ENCODE measurements at places on chromosomes 6 and 20.

DNA sequence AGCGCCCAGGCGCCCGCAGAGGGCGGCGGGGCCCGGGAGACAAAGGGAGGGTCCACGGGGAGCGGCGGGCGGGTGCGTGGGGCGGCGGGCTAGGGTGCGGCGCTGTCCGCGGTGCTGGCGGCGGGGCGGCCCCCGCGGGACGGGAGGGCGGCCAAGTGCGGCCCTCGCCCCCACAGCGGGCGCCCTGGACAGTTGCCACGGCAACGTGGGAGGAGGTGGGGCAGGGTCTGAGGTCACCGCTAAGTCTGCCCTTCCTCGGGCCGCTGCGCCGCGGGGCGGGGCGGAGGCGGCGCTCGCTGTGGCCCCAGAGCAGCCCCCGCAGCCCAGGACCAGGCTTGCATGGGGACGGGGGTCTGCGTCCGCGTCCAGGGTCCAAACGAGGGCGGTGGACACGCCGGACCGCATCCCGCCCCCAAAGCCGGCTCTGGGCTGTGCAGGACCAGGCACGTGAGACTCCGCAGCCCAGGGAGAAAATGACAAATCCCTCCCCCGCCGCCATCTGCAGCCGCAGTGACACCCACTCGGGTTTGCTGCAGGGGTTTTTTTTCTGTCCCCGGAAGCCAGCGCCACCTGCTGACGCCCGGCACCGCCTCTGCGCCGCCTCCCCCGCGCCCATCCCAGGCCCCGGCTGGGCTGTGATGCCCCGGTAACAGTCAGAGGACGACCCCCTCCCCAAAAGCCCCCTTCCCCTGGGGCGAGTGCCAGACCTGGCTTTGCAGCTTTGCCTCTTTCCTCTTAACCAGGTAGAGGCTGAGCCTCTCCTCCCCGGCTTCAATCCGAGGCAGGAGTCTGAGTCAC, 36.8 kb downstream of the YTHDF1 start:
- no peak for DNase-seq

DNA sequence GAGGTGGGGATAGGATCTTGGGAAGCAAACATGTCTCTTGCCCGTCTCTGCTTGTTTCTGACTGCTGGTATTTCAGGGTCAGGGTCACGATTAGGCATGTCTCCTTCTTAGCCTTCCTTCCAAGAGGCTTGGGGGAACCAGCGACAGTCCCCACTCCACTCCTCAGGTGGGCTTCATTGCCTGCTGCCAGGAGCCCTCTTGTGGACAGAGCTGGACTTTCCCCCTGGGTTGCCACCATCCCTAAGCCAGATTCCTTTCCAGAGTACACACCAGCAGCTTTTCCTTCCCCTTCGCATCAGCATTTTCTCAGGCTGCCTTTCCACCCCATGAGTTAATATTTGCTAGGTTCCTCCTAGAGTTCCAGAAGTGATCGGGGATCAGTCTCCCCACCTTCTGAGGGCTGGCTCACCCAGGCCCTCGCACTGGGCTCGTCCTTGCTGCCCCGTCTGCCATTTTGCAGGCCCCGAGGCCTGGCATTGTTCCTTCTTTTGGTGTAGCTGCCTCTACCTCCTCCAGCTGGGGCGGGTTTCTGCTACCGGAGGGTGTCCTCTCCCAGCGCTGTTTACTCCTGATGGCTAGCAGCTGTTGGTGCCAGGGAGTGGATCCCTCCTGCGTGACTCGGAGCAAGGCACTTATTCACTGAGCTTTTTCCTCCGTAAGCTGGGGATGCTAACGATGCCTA, 8.8 kb upstream of the C20orf144 start:
- peak; percentile 79 for DNase-seq

GRCh38 chr6:125587666-125588632, 161.5 kb upstream of the HEY2 start:
- DNase-seq = no peak

DNA sequence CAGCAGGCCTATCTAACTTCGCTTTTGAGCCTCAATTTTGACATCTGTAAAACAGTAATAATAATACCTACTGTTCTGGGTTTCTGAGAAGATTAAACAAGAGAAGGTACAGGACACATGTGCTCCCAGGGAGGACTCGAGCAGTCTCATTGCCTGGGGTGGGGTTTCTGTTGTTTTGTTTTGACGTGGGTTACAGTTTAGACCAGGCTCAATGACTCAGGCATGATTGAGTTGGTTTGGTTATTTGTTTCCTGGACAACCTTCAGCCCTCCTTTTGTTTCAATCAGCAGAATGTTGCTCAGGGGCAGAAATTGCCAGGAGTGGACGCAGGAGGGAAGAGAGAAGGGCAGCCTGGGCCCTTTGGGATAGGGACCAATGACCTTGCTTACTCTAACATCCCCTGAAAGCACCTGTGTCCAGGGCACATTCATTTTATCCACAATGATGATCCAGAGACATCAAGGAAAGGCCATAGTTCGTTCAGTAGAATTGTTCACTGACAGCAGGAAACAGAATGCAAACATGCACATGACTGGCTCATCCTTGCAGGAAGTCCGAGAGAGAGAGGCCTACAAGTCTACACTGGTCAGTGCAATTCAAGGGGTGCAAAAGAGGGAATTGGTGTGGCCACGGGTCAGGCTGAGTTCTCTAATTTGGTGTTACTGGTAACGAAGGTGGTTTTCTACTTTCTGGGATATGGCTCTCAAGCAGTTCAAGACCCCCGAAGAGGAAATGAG, 74.5 kb upstream of the MRPS10 start:
- DNase-seq = no peak

DNA sequence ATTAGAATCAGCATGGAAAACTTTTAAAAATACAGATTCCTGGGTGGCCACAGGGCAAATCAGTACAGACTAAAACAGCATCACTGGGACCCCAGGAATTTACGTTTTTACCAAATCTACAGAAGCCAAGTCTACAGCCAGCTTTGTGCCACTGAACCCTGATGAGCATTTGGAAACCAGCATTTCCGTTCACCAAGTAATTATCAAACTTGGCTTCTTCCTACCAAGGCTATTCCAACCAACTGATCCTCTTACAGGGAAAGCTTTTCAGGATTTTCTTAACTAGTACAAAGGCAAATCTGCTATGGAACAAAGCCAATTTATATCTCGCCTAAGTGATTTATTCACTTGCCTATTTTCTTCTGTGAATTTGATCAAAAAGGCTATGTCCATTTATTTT, 47.0 kb downstream of the PLAGL1 start:
- DNase-seq = no peak

GRCh38 chr20:46709459-46710152, at the start of gene SLC2A10:
Gene SLC2A10, plus strand, starts transcription at chr20:46709649. Its CDS starts 88 bp downstream, at chr20:46709737.
- DNase-seq = peak; percentile 86

GRCh38 chr6:11712760-11713159, 65.8 kb downstream of the ADTRP start:
- DNase-seq = no peak

DNA sequence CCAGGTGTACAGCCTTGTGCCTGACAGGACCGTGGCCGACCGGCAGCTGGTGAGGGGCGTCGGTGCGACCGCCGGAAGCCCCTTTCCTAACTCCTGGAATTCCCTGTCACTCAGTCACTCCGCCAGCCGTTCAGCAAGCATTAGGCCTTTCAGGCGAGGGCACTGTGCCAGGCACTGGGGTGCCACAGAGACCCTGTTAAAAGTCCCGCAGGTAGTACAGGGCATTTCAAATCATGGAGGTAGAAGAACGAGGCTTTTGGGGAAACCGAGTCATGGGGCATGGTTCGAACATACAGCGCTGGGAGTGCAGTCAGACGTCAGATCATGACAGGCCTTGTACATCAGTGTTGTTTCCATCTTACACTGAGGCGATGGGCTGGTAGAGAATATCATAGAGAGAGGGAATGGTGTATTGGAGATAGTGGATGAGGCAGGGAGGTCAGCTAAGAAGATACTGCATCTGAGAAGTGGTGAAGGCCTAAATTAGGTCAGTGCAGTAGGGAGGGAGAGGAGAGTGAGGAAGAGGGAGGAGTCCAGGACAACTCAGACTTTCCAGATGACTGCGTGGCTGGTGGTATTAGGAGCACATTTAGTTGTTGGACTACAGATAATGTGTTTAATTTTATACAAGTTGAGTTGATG, 892 bp upstream of the DXO start:
- peak; percentile 28 for DNase-seq

DNA sequence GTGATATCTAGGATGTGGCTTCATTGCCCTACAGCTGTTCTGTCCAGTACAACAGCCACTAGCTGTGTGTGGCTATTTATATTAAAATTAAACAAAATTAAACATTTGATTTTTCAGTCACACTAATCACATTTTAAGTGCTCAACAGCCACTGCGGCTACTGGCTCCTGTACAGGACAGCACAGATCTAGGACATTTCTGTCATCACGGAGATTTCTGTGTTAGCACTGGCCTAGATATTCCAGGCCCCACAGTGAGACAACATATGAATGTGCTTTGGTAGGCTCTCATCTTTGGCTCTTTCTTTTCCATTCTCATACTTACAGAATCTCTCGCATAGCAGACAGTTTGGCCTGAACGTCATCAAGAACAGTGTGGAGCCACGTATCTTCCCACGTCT, 48.4 kb upstream of the ZBTB24 start:
- no peak for DNase-seq

- DNase-seq = no peak
Measured at GRCh38 chr20:50577175-50578018, 67.2 kb downstream of the PTPN1 start.

DNA sequence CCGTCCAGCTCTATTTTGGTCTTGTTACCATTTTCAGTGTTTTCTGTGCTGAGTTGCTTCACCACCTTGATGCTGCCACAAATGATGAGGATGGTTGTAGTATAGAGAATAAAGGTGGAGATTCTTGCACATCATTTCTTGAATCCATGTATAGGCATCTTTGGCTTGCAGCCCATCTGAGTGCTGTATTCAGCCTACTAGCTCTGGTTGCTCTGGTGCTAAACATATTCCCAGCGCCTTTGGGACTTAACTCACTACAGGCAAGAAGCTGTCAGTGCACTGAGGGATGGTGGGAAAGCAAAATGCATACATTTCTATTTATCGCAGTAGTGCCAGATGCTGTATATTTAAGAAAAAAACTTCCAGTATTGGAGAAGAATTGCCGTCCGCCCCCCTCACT, 86.0 kb downstream of the CARMIL1 start:
- DNase-seq = no peak

DNA sequence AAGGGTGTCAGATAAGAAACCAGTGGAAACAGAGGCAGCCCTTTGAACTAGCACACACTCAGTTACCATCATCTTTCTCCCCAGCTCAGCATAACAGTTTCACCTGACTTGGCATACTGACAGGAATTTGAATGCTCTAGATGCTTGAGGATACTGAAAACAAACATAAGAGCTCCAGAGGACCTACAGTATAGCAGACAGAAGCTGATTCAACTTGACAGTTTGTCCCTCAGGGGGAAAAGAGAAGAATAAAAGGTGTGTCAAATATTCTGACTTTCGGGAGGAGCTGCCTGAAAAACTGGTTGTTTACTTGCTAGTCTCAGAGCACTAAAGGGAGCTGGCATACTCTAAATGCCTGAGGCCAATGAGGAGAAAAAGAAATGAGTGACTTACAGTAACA, 35.1 kb downstream of the EYS start:
- DNase-seq = no peak

DNA sequence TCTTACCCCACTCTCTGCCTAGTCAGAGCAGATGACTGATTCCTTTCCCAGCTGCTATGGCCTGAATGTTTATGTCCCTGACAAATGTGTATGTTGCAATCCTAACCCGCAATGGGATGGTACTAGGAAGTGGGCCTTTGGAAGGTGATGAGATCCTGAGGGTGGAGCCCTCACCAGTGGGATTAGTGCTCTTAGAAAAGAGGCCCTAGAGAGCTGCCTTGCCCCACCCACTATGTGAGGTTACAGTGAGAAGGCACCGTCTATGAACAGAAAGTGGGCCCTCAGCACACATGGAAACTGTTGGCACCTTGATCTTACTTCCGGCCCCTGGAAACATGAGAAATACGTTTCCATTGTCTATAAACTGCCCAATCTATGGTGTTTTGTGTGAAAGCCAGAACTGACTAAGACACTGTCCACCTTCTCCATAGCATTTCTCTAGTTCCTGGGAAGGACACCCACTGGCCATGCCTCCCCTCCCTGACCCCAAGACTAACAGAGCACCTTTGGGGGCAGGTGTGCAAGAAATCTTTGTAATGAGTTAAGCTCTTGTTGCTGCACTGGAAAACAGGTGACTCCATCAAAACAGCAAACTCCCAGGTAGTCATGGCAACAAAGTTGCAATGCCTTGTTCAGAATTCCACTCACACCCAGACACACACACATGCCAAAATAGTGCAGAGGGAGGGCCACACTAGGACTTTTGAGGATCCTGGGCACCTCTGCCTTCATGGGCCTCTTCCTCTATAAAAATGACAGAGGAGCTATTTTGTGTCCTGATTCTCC, 16.2 kb downstream of the GABRR2 start:
- no peak for DNase-seq

GRCh38 chr20:24739746-24740145, 209.3 kb upstream of the CST7 start:
- no peak for DNase-seq

- DNase-seq = no peak
Measured at GRCh38 chr6:14642136-14642505, 524.5 kb downstream of the CD83 start.

- no peak for DNase-seq
Measured at GRCh38 chr6:136922685-136923006, 545 bp downstream of the SLC35D3 start.

- no peak for DNase-seq
Measured at GRCh38 chr6:70507161-70507560, 59.6 kb upstream of the SDHAF4 start.

- no peak for DNase-seq
Measured at GRCh38 chr6:145875496-145876211, 61.1 kb upstream of the FBXO30 start.

DNA sequence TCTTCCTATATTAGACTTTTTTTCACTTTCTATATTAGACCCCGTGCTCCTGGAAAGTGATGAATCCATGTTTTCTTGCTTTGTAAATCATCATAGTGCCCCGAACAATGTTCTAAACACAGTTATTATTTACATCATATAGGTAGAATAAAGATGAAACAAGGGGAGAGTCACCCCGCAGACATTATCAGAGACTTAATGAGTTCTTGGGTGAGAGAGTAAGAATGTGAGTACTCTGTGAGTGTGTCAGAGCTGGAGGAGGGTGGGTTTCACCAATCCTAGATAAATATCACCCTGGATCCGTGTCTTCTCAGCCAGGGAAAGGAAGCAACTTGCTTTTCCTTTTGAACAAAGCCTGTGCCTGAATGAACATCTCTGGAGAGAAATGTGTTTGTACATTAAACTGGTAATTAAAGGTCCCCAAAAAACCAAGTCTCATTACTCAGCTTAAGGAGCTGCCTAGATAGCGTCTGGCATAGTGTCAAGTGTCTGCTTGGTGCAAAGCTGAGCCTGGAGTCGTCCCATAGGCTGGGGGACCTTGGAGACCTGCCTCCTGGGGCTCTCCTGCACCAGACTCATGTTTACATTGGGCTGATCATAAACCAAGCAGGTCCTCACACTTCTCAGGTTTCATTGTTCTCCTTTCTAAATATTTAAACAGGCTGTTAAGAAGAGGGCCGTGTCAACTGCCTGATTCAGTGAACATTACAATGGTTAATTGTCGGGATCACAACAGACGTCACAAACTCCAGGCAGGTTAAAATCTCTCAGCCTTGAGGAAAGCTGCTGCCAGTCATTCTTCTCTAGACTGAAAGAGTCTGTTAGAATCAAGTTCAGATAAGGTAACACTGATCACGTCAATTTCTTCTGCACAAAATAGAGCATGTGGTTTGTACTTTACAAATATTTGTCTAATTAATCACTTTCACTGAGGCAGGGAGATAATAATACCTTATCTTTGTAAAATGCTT, 179.7 kb upstream of the MYLIP start:
- no peak for DNase-seq

GRCh38 chr6:121434037-121434770, 1.2 kb upstream of the GJA1 start:
- DNase-seq = no peak

GRCh38 chr6:154593122-154593521, 82.6 kb upstream of the CNKSR3 start:
- no peak for DNase-seq

All from left hindlimb (tissue), 1 donor.